Stimulated activated CD4-positive, alpha-beta T cell treated with anti-CD3 and anti-CD28 coated beads, Interleukin-1b, Interleukin-23, amount 100 ng/mL, for 1 hour (primary cell): ENCODE measurements at places on chromosomes 7 and 10.

GRCh38 chr7:142930126-142930730 lies 3.3 kb downstream of the TRPV5 start:
- DNase-seq = no peak

- DNase-seq = no peak
Observed at GRCh38 chr10:70856454-70856853, 31.9 kb downstream of the PCBD1 start.

DNA sequence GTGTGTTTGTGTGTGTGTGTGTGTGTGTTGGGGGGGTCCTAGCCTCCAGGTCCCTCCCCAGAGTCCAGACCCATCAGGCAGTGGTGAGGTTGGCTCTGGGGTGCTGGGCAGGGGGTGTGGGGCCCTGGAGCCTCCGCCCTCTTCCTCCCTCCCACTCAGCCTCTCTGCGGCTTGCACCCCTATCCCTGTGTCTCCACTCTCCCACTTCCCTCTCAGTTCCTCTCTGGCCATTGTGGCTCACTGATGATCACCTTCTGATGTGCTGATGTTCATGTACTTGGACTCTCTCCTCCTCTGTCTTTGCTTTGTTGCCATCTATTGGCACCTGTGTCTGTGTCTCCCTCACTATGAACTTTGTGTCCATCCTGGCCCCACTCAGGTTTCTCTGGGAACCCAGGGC lies 298.7 kb downstream of the ZEB1 start:
- DNase-seq = no peak

- DNase-seq = no peak
Observed at GRCh38 chr7:102173669-102174068, 113.0 kb upstream of the SH2B2 start.

GRCh38 chr7:97499204-97499603 lies 232.7 kb upstream of the TAC1 start:
- no peak for DNase-seq

DNA sequence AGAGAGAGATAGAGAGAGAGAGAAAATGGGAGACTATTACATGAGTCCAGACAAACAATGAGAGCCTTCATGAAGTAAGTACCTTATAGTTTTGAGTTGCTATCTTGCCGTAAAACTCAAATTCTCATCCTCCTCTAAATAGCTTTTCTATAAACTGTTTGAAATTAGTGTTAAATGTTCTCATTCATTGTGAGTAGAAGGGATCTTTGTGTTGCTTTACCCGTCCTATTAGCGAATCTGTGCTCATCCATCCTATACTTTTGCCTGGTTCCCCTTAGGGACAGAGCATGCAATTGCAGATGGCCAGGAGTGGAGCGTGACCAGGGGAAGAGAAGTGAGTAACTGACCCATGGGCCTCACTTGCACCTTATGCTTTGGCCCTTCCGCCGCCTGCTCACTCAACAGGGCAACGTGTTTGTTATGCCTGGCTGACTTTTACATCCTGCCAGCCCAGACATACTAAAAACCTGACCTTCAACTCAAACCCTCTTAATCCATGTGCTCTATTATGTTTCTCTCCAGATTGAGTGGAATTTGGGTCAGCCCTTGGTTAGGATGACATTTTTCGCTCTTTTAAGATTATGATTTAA lies 244.2 kb upstream of the YAE1 start:
- DNase-seq = no peak

GRCh38 chr7:50821457-50822008 lies 38.8 kb upstream of the GRB10 start:
- DNase-seq = no peak

GRCh38 chr10:35463878-35464277 lies 127.6 kb downstream of the CCNY start:
- DNase-seq = no peak
